Hematopoietic multipotent progenitor cell treated with erythropoietin and hydrocortisone succinate and interleukin-3 and kit ligand, for 6 days (in vitro differentiated cells): ENCODE measurements at places on chromosomes 3 and 15.

- DNase-seq, result no peak
Observed at GRCh38 chr3:77837456-77838025, 797.6 kb downstream of the ROBO2 start.

GRCh38 chr15:70497661-70498060, 265.7 kb downstream of the UACA start:
- DNase-seq, result no peak

DNA sequence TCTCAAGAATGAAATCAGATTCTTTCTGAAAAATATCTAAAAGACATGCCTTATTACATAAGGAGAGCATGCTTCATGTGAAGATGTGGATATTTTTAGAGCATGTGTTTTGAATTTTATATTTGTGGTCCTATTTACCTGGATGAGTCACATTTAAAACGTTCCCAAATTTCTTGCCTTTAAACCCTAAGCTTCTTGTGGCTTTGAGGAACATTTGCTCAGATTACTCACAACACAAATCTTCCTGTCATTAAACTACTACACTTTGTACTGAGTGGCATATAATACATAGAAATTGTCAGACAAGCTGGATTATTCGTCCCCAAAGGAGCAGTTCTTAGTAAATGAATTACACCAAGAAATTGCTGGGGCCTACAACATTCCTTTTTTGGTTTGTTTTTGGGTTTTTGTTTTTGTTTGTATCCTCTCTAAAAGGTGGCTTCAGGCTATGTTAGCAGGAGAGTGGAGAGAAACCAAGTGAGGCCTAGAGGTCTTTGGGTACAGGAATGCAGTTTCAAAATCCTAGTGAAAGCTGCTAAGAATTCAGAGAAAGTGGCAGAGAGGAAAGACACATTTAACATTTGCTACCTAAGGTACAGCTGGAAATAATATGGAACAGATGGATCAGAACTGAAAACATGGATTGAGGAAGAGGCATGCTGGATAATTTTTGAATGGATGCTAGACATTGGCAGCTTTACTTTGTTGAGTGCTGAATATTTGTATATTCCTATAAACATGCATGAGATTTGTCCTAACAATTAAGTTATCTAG, 128.1 kb downstream of the RPL22L1 start:
- no peak for DNase-seq

GRCh38 chr3:129592381-129593131, 13.9 kb downstream of the PLXND1 start:
- peak; percentile 57 for DNase-seq

GRCh38 chr3:183159333-183159732, 3.2 kb downstream of the LAMP3 start:
- DNase-seq, result peak; percentile 65

GRCh38 chr3:8607234-8608040, 37.2 kb downstream of the SSUH2 start:
- peak; percentile 53 for DNase-seq

DNA sequence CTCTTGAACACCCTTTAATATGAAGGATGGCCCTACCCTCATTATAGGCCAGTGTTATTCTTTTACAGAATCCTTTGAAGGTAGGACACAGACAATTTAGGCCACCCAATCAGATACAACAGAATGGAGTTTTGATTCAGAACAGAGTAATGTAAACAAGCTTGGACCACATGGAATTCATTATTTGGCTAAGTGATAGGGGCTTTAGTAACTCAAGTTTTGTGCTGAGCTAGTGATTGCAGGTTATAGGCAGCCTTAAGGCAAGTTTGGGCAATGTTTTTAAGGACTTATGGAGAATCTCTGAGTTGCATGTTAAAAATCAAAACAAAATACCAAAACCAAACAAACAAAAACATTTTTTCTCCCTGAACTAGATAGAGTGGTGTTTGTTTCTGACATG, 312.1 kb upstream of the ROBO1 start:
- DNase-seq, result no peak

DNA sequence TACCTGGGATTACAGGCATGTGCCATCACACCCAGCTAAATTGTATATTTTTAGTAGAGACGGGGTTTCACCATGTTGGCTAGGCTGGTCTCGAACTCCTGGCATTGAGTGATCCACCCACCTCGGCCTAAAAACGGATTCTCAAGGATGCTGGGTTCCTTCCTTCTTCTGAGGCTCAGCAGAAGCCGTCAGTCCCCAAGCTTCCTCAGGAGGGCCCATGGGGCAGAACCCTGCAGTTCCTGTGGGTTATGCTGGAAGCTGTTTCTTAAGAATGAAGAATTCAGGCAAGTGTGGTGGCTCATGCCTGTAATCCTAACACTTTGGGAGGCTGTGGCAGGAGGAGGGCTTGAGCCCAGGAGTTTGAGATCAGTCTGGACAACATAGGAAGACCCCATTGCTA, 29.0 kb upstream of the ZNF710 start:
- DNase-seq, result no peak
